ENCODE measurements at places on chromosomes 7 and 10. TPM values are rescaled to one million over a fixed set of nuclear protein-coding genes. Genes with fewer than 3 reads are reported as not detected.

DNA sequence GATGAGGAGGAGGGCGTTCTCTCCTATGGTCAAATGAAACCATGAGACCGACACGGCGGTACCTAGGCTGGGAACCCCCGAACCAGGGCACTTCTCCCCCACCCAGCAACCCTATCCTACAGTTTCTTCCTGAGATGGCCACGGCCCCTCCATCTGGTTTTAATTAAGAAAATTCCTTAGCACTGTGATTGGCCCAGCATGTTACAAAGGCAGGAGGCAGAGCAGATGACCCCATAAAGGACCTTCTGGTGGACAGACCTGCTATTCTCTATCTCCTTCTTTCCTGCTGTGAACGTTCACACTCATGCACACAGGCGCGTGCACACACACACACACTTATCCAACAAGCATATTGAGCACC, 129.4 kb downstream of the RGS10 start:
- no peak for DNase-seq

DNA sequence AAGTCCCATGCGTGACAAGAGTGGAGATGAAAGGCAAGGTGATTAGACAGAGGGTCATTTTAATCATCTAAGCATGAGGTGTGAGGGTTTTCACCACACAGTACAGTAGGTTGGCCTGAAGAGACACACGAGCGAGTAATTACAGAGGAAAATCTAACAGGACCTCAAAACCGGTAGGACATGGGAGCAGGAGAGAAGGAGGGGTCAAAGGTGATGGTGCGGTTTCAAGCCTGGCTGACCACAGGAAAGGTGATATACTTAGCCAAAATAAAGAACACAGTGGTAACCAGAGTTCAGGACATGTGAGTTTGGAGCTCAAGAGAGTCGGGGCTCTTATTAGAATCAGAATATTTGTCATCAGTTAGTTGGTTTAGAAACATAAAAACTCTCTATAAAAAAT, 20.0 kb downstream of the GLI3 start:
- no peak for DNase-seq

Gene FAM180A
- 61.8 TPM for total RNA-seq

Gene FAM13C
- total RNA-seq, result 8.1 TPM

DNA sequence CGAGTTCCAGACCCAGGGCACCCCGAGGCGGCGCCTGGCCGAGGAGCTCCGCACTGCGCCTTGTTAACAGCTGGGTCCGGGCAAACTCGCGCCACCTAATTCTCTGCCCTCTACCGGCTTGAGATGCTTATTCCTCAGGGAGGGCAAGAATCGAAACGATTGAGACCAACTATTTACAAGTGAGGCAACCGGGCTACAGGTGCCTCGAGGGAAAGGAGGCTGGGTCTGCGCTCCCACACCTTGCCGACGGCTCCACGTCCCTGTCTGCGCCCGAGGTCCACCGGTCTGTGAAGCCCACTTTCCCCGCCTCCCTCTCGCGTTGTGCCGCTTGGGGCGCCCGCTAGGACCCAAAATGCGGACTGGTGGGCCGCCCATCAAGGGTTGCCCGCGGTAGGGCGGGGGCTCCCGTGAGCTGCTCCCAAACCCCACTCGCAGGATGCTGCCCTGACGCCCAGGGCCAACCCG, 527 bp downstream of the AKR1B1 start:
- DNase-seq, result peak; percentile 80

Gene NXPH1
- not detected for total RNA-seq

Gene GOLGA7B
- 0.45 TPM for total RNA-seq

DNA sequence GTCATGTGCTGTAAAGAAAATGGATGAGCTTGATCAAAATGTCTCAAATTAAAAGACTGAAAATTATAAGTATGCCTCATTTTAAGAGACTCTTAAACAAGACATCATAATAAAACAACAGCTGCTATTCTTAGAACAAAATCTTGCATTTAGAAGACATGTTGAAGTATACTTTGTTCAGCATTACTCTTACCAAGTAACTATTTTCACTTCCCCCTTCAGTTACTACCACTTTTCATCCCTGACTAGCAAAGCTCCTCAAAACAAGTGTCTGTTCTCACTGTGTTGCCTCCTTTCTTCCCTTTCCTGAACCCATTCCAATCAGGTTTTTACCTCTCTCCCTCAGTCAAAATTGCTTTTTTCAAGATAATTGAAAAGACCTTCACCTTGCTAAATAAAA, 31.6 kb downstream of the ELAPOR2 start:
- no peak for DNase-seq

- no peak for DNase-seq
Measured at GRCh38 chr10:59133841-59134593, 42.4 kb upstream of the PHYHIPL start.

DNA sequence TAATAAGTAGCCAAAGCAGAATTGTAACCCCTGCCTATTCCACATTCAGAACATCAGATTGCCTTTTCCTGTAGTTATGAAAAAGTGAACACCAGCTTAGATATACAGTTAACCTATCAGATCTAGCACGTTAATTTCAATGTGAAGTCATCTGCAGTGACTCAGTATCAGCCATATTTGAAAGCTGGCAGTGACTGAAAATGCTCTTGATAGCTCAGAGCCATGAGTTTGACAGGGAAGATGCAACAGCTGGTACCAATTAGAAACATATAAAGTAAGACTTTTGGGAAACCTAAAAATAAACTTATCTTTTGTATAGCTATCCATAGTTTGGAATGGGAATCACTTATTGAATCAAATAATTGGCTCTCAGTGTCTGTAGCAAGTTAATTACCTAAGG, 284.1 kb upstream of the NPSR1 start:
- no peak for DNase-seq

DNA sequence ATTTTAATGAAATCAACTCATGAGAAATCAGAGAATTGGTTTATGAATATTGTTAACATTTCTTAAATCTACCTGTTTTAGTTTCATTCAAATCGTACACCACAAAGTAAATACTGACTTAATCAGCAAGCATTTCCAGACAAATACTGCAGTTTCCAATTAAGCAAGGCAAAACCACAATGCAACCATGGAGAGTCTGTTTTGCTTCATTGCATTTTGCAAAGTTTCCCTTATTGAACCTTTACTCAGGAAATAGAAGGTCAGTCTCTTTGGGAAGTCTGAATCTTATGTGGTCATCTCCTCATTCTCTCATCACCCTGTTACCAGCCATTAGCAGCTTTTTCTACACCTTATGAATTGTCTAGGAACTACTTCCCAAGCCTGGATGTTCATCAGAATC, 400.5 kb downstream of the IPMK start:
- DNase-seq, result no peak

Gene PALD1
- 10.7 TPM for total RNA-seq

DNA sequence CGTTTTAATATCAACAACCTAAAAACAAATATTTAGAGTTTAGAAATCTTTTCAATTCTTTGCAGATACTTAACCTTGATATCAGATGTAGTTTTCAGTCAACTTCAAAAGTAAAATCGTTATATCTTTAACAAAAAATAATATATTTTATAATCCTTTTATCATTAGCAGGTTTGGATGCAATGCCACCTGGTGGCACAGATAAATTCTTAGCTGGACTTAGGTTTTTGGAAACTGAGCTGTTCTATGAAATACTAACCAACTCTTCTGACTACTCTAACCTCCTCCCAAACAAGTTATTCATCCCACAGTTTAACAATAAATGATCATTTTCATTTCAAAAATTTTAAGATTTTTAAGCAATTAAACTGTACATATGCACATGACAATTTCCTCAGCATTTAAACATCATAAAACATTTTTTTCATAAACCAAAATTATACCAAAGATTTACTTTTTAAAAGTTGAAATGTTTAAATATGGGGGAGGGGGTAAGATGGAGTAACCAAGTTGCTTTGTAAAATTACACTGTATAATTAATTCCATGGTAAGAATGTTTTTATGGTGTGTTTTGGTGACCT, 56.9 kb downstream of the HIBADH start:
- DNase-seq, result no peak

Gene NPC1L1
- total RNA-seq, result 1.1 TPM

Gene CCDC3
- total RNA-seq, result 166 TPM

- DNase-seq, result no peak
Measured at GRCh38 chr10:88092973-88093372, 229.5 kb downstream of the PTEN start.

DNA sequence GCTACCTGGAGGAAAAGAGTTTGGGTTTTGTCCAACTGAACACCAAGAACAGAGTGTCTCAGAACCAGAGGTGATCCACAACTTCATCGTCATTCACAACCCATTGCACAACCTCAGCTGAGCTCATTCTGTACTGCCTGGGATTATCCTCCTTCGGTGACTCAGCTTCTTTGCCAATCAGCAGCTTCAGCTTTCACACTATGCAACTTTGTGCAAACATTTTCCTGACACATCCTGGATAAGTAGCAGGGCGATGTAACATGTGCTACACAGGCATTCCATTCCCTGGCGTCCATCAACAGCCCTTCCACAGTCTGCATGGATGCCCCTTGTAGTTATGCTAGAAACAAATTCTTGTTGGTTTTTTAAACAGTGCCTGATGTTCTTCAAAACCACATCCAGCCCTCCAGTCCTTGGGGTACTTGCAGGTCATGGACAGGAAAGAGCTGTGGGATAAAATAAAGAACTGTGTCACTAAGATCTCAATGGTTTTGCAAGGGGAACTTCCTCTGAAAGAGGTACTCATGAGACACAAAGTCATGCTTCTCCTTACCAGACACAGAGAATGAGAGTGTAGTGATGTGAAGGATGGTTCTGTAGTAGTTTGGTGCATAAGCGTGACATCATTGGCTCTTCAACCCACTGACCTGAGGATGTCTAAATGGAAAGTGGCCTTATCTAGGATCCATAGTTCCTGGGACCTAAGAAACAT, 478.5 kb downstream of the KIF20B start:
- no peak for DNase-seq

Gene THSD7A
- 20.0 TPM for total RNA-seq

Gene FBH1
- 110 TPM for total RNA-seq

DNA sequence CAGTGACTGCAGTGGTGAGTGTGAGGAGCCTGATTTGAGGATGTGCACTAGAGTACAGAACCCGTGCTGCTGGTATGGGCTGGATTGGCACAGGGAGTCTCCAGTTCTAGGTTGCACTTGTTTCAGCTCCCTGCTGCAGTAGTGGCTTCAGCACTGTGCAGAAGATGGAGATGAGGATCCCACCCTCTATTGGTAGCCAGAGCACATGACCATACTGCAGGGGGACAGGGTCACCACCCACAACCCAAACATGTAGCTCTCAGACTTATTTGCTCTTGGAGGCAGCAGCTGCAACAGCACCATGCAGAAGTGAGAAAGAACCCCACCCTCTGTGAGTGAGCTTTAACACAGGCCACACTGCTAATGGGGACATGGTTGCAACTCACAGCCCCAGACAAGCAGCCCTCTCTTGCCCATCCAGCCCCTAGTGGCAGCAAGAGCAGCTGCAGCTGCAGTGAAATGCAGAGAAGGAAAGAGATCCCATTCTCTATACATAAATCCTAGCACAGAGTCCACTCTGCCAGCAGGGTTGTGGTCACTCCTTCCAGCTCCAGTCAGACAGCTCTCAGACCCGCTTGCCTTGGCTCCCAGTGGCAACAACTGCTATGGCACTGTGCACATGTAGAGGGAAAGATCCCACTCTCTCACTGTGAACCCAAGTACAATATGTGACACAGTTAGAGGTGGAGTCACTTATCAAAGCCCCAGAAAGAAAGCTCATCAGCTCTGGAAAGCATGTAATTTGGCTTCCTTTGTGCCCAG, 51.4 kb upstream of the SCIN start:
- DNase-seq, result no peak

Gene METTL27
- 1.3 TPM for total RNA-seq

DNA sequence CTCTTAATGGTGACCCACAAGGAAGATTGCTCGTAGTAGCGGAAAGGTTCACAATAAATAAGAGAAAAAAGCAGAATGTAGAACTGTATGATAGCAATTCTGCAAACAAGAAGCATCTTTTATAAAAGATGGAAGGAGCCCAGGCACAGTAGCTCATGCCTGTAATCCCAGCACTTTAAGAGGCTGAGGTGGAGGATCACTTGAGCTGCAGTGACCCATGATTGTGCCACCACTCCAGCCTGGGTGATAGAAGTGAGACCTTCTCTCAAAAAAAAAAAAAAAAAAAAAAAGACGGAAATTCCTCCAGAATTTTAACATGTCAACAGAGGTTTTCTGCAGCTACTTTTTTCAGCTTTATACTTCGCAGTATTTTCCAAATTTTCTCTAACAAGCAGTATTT, 13.2 kb downstream of the GATAD1 start:
- DNase-seq, result no peak

DNA sequence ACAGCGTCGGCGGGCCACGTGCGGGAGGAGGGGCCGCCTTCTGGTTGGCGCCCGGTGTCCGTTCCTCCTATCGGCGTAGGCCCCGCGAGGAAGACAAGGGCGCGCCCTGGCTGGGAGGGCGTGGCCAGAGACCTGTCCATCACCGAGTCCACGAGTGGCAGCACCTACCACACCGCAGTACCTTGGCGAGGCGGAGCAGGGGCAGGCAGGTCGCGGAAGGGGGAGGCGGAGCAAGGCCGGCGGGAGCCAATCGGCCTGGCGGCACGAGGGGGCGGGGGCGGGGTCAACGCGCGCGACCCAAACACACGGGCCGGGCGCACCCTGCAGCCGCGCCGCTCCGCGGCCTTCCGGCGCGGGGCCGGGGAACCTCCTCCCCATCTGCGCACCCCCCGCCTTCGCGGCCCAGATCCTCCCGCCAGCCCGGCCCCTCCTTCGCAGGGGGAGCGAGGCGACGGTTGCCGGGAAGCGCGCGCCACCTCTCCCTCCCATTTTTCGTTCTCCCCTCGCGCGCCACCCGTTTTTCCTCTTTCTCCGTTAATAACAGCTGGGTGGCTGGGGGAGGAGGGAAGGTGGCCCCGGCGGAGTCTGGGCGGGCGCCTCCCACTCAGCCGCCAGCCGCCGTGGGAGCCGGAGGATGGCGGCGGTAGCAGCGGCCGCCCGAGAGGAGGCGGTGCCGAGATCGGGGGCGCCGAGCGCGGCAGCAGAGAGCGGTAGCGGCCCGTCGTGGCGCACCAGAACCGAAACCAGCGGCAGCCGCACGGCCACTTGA, at the start of gene ZNRF2:
TSS of gene ZNRF2 (plus strand) at position 300 of the 769 bp plus-strand sequence. CDS start 761 bp downstream, outside the sequence.
- DNase-seq, result peak; percentile 99

GRCh38 chr10:80537086-80537735, 491 bp upstream of the SH2D4B start:
- no peak for DNase-seq

DNA sequence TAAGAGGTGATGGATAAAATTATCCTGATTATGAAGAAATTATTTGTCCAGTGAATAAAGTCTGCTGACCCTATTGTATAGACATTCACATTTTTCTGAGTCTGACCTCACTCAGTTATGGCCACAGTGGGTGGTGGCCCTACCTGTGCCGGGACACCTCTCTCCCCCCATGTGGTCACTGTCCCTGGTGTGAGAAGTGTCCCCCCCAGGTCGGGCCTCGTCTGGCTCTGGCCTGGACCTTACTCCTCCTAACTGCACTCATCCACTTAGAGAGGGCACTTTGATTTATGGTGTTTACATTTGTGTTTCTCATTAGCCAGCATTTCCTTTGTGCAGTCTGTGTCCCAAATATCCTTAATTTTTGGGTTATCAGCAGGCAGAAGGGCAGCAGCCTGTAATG, 59.6 kb upstream of the ZNF32 start:
- DNase-seq, result no peak

- no peak for DNase-seq
Measured at GRCh38 chr7:21651697-21652096, 108.9 kb downstream of the DNAH11 start.

Gene ITIH2
- 0.10 TPM for total RNA-seq

Data from aorta (tissue), 5 donors.